ENCODE measurements at places on chromosomes 6 and 20.

DNA sequence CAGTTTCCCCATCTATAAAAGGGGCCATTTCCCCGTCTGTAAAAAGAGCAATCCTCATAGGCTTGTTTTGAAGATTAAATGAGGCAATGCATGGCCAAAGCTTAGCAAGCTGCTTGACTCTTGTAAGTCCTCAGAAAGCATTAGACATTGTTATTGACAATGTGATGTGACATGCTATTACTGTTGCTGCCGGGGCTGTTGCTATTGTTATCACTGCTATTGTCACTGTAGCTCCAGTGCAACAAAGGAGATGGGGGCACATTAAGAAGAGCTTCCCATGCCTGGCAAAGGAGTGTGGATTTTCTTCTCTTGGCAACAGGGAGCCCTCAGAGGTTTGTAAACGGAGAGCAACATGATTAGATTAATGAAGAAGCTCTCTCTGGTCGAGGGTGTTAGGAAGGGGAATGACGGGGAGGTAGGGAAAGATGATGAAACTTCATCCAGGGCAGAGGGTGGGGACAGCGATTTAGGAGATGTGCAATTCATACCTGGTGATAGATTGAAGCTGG, 33.1 kb upstream of the FAM83D start:
- DNase-seq = no peak

DNA sequence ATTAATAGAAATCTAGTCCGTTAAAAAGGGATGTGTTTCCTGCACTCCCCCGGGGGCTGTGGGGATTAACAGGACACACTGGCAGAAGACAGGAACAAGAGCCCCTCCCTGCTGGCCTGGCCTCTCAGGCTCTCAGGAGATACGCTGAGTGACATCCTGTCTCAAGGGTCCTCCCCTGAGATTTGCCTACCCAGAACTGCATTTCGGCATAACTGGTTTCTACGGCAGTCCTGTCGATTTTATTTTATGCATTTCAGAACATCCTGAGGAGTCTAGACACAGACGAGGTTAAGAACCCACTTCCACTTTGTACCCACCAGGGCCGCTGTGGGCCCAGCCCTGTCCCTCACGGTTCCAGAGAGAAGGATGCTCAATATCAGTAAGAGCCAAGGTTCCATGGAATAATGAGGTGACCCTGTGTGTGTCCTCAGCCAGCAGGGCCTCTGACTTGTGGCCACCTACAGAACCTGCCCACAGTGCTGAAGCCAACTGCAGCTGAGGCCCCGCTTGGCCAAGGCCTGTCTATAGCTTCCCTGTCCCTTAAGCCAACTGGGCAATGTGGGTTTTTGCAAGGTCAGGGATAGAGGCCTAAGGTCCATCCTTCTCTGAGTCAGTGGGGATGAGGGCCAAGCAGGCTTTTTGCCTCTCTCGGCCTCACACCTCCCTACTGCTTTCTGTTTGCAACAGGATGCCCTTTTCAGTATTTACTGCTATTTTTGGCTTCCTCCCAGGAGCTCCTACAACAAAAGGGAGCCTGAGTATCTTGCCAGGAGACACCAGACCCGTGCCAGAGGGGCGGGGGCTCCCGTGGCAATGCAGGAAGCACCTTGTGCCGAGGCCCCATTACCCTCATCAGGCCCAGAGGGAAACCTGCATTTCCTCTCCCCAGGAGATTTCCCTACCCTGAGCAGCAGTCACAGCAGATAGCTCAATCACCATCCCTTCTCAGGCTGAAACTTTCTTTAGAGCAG, 14.7 kb downstream of the UQCC2 start:
- DNase-seq = peak; percentile 54

DNA sequence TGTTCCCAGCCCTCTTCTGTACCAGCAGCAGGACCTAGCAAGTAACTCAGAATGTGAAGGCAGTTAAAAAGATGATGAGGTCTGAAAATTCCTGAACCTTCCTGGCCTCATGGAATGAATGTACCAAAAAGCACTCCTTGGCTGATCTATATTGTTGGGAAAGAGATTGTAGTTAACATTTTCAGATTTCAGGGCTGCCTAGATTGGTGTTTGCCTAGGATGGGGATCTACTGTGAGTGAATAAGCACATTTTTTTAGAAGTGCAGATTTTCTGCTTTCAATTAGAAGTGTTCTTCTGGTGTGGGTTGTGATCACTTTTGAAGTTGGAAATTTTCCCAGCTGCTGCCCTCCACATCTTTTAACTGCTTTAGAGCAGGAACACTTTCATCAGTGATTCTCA, 6.2 kb downstream of the MYLIP start:
- no peak for DNase-seq

DNA sequence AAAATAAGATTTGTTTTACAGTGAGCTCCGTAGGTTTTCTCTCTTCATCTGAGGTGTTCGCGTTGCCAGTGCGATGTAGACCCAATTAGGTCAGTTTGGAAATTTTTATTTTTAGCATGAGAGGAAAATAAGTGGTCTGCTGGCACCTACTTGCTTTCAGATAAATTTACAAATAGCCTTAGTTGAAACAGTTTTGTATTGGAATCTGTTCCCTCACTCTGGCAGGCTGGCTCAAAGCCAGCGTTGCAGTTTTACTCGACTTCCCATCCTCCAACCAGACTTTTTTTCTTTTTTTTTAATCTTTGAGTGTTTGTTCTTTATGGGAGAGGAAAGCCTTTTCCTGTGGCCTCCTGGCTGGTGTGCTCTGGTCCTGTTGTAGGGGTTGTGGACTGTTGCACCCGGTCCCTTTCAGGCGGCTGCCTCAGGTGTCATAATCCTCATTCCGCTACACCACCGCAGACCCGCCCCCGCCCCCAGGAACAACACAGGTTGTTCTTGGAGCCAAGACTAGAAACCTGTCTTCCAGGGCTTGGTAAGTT, 46.7 kb downstream of the TIAM2 start:
- DNase-seq = no peak

DNA sequence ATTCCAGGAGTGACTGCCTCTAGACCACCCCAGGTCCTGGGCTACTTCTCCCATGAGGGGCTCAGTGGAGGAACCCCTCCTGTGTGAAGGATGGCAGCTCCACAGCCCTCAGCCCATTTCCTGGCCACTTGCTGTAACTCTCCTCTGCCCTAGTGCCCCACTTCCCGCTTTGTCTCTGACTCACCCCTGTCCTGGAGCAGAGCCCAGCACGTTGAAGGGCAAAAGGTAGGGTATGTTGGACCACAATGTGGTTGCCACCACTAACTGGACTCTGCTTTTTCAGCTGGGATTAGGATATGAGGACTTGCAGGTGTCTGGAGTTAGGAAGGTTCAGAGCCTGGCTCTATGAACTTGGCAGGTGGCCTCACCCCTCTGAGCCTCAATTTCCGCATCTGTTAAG, 2.4 kb downstream of the MYBL2 start:
- no peak for DNase-seq

DNA sequence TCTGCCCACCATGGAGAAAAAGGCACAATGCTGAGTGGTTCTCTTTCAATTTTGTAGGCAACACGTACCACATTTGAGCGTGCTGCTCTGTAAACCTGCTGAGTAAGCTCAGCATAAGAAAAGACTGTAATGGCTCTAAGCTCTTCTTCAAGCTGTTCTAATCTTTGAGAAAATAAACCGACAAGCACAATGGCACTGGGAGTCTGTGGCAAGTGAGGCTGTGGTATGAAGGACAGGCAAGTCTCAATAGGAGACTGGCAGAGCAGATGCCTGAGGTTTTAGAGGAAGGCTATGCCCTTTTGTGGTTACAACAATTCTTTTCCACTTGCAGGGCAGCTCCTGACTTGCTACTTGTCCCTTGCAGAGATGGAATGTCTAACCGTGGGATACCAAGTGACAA, 136.7 kb upstream of the EXOC2 start:
- no peak for DNase-seq

DNA sequence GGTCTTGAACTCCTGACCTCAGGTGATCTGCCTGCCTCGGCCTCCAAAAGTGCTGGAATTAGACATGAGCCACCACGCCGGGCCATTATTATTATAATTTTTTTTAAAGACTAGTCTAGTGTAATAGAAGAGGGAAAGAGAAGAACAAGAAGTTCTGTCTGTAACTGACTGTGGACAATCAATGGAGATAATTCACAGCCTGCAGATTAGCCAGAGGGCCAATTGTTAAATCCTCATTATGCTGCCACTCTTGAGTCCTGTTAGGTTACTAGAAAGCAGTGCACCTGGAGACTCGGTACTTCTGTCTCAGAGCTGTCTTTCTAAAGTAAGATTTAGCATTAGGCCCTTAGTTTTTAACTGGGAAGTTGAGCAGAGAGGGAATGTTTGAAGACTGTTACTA, 37.5 kb downstream of the CARMIL1 start:
- no peak for DNase-seq

GRCh38 chr6:45647341-45648261, 269.9 kb upstream of the SUPT3H start:
- no peak for DNase-seq
